ENCODE measurements at places on chromosomes 11 and 22. TPM values are rescaled to one million over a fixed set of nuclear protein-coding genes. Genes with fewer than 3 reads are reported as not detected.

Gene TMEM191B
- total RNA-seq = 2.4 TPM

Gene KRTAP5-2
- not detected for total RNA-seq

Gene SNAP29
- total RNA-seq = 4.2 TPM

Gene SORL1
- total RNA-seq = 0.38 TPM

Gene MN1
- total RNA-seq = 0.32 TPM

Gene CELSR1
- 74.3 TPM for total RNA-seq

Gene TRIM66
- 8.5 TPM for total RNA-seq

Gene MAJIN
- total RNA-seq = not detected

Gene CFAP300
- total RNA-seq = not detected

Gene KRTAP5-11
- total RNA-seq = not detected

Gene OR8D4
- total RNA-seq = not detected

Gene ACRV1
- total RNA-seq = not detected

Gene PLCB3
- 45.7 TPM for total RNA-seq

Gene PDGFB
- 108 TPM for total RNA-seq

Gene TP53AIP1
- not detected for total RNA-seq

Gene CCDC15
- total RNA-seq = 3.8 TPM

Gene MYOD1
- total RNA-seq = not detected

Gene HTR3B
- total RNA-seq = not detected

Gene SAC3D1
- total RNA-seq = 8.4 TPM

Gene SLC22A9
- not detected for total RNA-seq

Gene SYT8
- not detected for total RNA-seq

Gene TLCD5
- total RNA-seq = 3.4 TPM

Gene POU2AF3
- not detected for total RNA-seq
